Lung microvascular endothelial cell (primary cell): ENCODE measurements at places on chromosomes 4 and X. TPM values are rescaled to one million over a fixed set of nuclear protein-coding genes. Genes with fewer than 3 reads are reported as not detected.

Gene DMD
- total RNA-seq = 2.0 and 3.8 TPM in 2 replicates

- DNase-seq = no peak
These were observed 263.9 kb upstream of the CXorf66 start for GRCh38 chrX:140229191-140229590.

- DNase-seq = no peak
These were observed 168.5 kb upstream of the CXCL13 start for GRCh38 chr4:77437079-77437478.

- DNase-seq = no peak
These were observed 75.8 kb downstream of the STIM2 start for GRCh38 chr4:26936284-26937065.

GRCh38 chr4:145679991-145680455 lies at the start of gene C4orf51:
C4orf51 (plus strand) TSS chr4:145680146; CDS start chr4:145680204, 58 bp downstream.
- DNase-seq = peak; percentile 93

DNA sequence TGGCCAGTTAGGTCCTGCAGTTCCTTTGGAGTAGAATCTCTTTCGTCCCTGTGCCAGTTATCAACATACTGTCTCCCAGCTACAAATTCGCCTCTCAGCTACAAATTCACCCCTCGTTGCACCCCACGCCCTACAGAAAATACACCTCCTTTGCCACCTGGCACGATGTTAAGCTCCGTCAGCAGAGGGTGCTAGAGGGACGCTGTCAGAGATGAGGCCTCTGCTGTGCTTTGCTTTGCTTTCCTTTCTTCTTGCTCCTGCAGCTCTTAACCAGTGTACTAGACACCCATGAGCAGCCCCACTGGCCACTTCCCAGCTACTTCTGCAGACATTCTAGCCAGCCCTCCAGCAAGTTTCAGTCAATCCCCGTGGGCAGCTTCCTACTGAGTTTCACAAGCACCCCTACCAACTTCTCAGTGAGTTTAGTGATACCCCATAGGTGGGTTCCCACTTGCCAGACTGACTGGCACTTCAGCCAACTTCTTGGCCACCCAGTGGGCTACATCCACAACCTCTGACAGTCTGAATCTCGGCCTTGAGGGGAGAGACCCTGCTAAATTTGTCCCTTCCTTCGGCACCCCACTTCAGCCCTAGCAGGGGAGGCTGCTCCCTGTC lies 21.8 kb downstream of the HAUS3 start:
- DNase-seq = peak; percentile 69

Gene VCX
- total RNA-seq = not detected in 2 replicates

- no peak for DNase-seq
These were observed 26.1 kb downstream of the LAMTOR3 start for GRCh38 chr4:99868126-99868596.

DNA sequence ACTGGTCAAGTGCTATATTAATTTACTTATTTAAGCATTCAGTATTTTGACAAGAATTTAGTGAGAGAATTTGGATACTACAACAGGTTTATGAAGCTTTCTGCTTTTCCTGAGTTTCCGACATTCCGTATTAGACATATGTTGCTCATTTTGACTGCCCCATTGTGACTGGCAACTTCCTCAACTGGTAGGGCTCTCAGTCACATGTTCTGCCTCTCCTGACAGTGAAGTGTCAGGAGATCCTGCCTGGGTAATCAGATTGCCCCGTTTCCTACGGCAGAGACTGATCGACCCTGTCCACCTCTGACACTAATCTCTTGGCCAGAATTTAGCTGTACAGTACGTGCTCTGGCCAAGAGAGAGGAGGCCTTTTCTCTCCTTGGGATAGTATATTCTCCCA lies 49.5 kb downstream of the CLNK start:
- DNase-seq = peak; percentile 7

Gene XAGE1A
- total RNA-seq = not detected in 2 replicates

Gene ENPEP
- under 0.01 TPM in 1 of 2 replicates, not detected in the other for total RNA-seq

- DNase-seq = no peak
These were observed 45.0 kb downstream of the ETDC start for GRCh38 chrX:135354288-135354687.

Gene DUX4
- total RNA-seq = not detected in 2 replicates

Gene GAGE1
- total RNA-seq = not detected in 2 replicates

- DNase-seq = no peak
These were observed 93.0 kb upstream of the NPFFR2 start for GRCh38 chr4:71938776-71939175.

Gene MAGEA1
- total RNA-seq = not detected in 2 replicates
